ENCODE measurements at places on chromosomes 1 and 21. TPM values are rescaled to one million over a fixed set of nuclear protein-coding genes. Genes with fewer than 3 reads are reported as not detected.
A peak's percentile ranks its signal among the peaks of the same experiment; 100 is the strongest.

- no peak overlapping the region for H3K4me3 ChIP-seq
- no peak overlapping the region for H3K27ac ChIP-seq
- no peak for DNase-seq
- no peaks in the 10 kb centered on the region for H3K36me3 ChIP-seq
Observed at GRCh38 chr1:99589186-99589636, 56.7 kb upstream of the PALMD start.

DNA sequence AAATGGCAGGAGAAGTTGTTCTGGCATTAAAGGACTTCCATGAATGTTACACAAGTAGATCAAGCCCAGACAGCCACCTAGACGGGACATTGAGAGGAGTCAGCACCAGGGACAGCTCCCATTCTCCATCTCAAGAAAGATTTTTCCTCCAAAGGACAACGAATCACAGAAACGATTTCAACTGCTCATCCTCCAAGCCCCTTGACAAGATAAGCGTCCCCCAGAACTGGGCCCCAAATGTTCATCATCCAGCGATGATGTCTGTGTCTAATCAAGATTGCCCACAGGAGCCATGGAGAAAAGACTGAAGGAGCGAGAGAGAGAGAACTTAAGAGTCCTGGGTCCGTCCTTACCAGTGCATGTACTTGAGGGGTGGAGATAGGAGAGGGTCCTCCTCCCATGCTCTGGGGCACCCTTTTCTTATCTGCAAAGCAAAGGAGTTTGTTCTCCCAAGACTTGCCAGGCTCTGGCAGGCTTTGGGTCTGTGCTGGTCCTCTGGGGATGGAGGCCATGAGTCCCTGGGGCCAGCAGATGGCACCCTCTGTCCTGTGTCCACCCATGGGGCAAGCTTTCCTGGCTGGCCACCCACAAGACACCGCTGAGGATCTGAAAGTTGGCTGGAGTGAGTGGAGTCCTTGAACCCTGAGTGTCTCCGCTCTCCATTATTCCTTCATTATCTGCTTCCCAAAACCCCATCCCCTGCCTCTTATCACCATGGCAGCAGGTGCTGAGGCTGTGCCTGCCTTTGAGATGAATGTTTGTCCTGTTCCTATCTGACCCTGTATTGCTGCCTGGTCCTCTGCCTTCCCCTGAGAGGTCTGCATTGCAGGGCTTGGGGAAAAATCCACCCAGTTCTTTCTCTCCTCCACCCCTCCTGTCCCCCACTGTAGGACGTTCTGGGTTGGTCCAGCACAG, 164.6 kb downstream of the ACTL8 start:
- no peak overlapping the region for H3K27ac ChIP-seq
- H3K27me3 ChIP-seq = peaks cover 1% of the 10 kb centered on the region
- H3K36me3 ChIP-seq = no peaks in the 10 kb centered on the region
- DNase-seq = no peak
- H3K4me3 ChIP-seq = no peak overlapping the region

DNA sequence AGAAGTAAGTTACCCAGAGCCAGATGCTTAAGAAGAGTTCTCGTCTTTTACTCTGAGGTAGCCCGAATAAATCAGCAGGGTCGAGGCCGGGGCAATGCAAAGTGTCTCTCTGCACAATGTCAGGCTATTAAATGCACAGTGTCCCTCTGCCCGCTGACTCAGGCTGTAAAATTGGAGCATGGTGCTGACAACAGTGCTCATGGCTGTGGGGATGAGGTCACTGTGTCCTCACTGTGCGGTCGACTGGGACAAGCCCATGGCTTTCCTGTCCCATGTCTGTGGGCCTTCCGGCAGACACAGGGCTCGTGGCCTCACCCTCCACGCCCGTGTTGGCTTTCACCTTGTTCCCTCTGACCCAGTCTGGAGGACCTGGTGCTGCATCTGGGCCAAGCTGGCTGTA, 14.6 kb upstream of the SLC2A1 start:
- no peak overlapping the region for H3K27ac ChIP-seq
- H3K4me3 ChIP-seq = no peak overlapping the region
- H3K4me1 ChIP-seq = no peaks in the 10 kb centered on the region
- H3K27me3 ChIP-seq = no peaks in the 10 kb centered on the region

- H3K4me1 ChIP-seq = peaks cover 51% of the 10 kb centered on the region
- H3K27ac ChIP-seq = no peak overlapping the region
- DNase-seq = no peak
Observed at GRCh38 chr1:207047505-207047904, 3.5 kb downstream of the YOD1 start.

DNA sequence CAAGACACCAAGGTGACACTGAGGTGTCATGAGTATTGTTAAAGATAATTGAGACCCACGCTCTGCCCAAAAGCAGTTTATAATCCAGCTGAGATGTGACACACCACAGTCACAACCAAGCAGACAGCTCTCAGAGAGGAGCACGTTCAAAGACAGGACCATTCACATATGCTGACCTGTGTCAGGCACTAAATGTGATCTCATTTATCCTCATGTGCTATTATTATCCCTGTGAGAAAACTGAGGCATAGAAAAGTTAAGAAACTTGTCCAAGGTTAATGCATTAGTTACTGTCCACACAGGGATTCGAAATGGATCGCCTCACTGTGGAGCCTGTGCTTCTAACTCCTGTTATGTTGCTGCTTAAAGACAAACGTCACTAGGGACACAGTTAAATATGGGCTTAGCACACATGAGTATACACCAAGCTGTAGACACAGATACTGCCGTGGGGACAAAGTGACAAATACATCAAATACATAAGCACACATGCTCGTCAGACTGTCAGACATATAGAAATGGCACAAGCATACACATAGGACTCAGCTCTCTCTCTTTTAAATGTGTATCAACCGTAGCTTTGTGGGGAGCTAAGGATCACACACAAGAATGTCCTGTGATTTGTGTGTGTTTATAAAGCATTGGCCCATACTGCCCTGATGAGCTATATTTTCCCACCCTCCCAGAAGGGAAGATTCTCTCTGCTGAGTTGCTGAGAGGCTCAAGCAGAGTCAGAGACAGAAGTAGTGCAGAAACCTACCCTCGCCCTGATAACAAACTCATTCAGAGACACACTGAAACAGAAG, 3.5 kb upstream of the IGSF8 start:
- peaks cover 26% of the 10 kb centered on the region for H3K4me1 ChIP-seq
- H3K36me3 ChIP-seq = no peaks in the 10 kb centered on the region
- peaks cover 7% of the 10 kb centered on the region for H3K27me3 ChIP-seq
- H3K4me3 ChIP-seq = no peak overlapping the region
- DNase-seq = no peak
- H3K27ac ChIP-seq = no peak overlapping the region

DNA sequence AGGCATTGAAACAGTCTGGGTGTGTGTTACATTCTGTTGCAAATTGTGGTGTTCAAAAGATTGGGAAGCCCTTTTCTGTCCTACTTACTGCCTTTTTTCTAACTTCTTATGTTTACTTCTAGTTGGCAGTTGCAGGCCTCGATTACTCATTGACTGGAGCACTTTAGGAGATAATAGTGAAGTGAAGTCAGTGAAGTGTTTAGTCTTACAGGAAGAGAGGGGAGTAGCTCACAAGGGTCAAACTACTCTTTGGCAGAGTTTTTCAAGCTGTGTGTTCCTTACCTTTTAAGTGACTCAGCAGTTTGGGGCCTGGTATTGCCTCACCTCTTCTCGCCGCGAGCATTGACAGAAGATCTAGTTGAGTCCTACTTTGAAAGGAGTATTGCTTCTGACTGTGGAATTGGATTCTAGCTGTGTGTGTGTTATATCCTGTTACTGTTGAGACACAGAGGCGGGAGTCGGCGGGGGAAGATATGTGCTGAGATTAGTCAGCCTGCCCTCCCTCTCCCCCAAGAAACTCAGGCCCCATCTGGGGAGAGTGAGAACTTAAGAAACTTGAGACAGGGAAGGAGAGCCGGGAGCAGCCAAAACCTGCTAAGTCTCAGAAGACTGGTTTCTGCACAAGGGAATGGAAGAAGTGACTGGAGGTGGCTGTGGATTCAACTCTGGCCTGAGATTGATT, 19.3 kb downstream of the AHCYL1 start:
- peaks cover 7% of the 10 kb centered on the region for H3K36me3 ChIP-seq
- DNase-seq = peak; percentile 49
- no peak overlapping the region for H3K4me3 ChIP-seq
- peak overlapping the region; percentile 41 for H3K27ac ChIP-seq
- H3K27me3 ChIP-seq = no peaks in the 10 kb centered on the region

DNA sequence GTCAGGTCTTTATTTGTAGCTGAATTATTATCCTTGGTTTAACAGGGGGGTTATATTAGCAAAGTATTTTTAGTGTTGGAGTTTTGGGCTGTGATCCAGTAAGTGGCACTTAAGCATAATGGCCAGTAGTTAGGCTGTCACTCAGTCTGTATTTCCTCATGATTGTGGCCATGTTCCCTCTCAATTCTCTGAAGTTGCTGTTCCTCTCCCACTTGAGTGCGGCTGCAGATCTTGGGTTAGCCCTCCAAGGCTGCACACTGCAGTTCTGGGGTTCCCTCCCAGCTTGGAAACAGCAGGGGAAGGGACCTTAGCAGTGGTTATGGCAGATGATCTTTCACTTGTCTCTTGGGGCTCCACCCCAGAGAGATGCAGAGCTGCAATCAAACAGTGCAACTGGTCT, 23.2 kb upstream of the DENND1B start:
- no peaks in the 10 kb centered on the region for H3K4me1 ChIP-seq
- H3K4me3 ChIP-seq = no peak overlapping the region
- peaks cover 11% of the 10 kb centered on the region for H3K27me3 ChIP-seq
- no peak for DNase-seq
- no peak overlapping the region for H3K27ac ChIP-seq

- H3K27me3 ChIP-seq = no peaks in the 10 kb centered on the region
- H3K4me3 ChIP-seq = no peak overlapping the region
- peaks cover 90% of the 10 kb centered on the region for H3K36me3 ChIP-seq
- peaks cover 90% of the 10 kb centered on the region for H3K4me1 ChIP-seq
- no peak for DNase-seq
Observed at GRCh38 chr1:182845379-182845778, 6.2 kb downstream of the DHX9 start.

Gene SPRR2B
- not detected for total RNA-seq

Gene SPRR2A
- total RNA-seq = not detected
